ENCODE measurements at places on chromosomes 16 and 17.

GRCh38 chr17:200586-200985, 19.1 kb upstream of the DOC2B start:
- DNase-seq = no peak

GRCh38 chr17:6686026-6686425, 27.1 kb downstream of the SLC13A5 start:
- no peak for DNase-seq

GRCh38 chr16:55179852-55180585, 144.0 kb upstream of the IRX6 start:
- no peak for DNase-seq

DNA sequence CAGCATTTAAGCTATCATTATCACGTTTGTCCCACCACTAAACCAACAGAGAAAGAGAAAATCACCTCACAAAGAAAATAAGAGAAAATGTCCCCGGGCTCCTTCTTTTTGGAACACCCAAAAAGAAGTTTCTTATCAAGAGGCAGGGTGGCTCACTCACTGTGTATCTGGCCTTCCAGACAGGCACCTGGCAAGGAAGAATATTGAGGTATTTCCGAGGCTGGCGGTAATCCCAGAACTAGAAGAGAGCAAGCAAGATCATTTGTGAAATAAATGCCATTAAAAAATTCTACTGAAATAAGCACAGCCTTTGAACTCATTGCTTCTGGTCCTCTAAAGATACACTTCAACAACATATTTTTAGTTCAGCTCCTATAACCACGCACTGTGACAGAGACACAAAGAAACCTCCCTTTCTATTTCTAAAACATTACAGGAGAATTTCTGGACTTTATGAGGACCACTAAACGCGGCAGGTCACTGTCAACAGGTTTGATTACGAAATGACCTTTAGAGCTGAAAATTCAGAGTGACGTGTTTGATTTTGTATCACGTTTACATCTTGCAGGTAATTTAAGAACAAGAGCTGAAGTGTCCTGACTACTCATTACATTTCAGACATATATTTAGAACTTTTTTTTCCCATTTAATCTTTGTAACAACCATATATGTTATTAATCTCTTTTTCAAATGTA, 61.0 kb downstream of the WDR59 start:
- DNase-seq = no peak

DNA sequence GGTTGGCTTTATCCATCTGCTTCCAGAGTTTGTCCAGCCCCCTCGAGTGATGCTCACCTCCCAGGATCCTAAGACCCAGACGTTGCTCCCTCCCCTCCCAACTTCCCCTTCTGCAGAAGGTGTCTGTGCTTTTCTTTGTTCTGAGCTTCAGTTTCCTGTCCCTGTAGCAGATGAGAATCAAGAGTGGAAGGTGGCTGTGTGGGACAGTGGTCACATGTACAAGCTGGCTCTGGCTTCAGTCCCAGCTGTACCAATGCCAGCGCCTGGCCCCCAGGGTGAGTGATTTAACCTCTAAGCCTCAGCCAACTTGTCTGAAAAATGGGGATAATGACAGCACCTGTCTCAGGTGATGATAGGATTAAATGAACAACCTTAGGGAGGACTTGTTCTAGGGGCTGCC, 7.7 kb downstream of the PRR15L start:
- no peak for DNase-seq

- no peak for DNase-seq
These were observed 28.6 kb downstream of the OSBPL7 start for GRCh38 chr17:47792979-47793378.

DNA sequence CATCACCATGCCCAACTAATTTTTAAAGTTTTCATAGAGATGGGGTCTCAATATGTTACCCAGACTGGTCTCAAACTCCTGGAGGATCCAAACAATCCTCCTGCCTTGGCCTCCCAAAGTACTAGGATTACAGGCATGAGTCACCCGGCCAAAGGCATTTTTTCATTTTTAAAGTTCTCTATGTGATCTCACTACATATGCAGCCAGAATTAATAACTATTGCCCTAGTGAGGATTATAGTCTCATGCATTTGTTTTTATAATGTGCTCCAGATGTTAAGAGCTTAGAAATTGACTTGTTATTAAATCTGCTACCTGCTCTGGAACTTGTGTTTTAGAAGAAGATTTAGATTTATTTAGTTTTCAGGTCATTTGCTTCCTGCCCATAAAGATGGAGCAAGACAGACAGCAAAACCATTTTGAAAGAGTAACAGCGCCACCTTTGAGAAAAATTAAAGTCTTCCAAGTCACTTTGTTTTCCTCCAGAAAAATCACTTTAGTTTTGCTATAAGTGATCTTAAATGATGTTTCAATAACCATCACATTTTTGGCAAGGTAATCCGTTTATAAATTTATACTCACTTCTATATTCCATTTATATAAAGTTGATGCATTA, 79.5 kb downstream of the CA4 start:
- no peak for DNase-seq

- no peak for DNase-seq
These were observed 22.0 kb upstream of the ABCA10 start for GRCh38 chr17:69250641-69251040.

DNA sequence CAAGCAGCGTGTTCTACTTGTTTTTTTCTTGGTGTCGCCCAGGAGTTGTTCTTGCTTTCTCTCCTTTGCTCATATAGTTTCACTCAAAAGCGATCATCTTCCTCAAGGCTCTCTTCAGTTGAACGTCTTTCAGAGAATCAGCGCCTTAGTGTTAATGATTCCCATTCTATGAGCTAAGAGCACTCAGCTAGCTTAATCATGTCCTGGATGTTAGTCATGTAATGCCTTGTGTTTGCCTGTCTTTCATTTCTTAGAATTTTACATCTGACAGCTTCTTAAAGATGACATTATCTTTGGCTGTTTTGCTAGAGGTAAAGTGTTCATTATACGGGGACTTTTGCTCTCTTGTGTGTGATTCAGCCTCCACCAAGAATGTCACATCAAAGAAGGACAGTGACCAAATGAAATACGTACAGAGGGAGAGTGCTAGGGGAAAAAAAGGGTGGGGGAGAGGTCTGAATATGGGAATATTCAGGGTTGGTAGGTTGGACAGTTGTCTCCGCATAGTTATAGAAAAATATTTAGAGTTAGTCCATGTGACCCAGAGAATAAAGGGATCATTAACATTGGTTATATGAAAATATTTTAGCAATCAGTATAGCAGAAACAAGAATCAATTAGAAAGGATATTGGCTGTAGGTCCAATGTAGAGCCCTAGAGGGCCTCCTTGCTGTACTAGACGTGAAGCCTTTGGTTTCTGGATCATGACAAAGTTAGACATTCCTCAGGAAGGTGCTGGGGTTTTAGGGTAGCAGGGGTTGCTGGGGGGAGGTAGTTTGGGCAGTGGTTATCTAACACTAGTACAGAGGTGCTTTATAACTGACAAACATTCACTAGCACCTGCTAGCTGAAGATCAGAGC, 31.9 kb upstream of the ANKFN1 start:
- no peak for DNase-seq

DNA sequence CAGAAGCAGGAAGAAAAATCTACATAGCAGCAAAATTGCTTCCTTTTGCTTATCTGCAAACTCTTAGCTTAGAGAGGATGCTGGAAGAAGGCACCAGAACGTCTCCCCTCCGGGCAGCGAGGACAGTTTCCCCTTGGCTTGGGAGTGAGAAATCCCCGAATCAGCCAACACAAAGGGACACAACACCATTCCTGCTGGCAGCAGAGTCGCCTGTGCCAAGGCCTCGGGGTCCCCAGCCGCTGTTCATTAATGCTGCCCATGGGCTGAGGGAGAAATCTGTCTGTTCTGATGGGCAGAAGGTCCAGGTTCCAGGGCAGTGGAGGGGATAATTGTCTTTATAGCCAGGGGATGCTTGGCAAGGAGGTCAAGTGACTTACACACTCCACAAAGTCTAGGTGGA, 38.0 kb downstream of the CACNG3 start:
- DNase-seq = no peak

DNA sequence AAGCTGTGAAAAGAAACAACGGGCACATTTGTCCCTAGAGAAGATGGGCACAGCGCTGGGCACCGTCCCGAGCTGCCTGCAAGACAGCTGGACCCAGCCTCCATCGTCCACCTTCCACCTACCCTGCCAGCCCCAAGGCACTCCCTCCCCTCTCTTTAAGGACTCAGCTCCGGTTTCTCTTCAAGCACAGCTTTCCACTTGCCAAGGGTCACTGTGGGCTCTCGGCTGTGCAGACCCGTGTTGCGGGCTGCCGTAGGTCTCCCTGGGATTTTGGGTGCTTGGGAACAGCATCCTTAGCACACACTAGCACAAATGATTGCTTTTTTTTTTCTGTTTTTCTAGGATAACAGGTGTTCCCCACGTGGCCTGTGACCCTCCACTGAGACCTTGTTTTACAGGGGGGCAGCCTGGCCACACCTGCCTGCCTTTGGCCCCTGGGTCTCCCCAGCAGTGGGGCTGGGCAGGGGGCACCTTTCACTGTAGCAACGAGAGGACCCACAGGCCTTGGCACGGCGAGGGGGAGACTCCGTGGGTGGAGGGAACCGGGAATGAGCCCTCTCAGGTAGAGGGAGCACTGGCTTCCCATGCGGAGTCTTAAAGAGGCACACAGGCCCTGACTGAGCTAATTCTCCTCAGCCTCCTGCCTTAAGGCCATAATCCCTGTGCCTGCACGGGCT, 1.4 kb downstream of the CHMP6 start:
- no peak for DNase-seq

- DNase-seq = no peak
These were observed 6.1 kb upstream of the MXRA7 start for GRCh38 chr17:76716839-76717215.

DNA sequence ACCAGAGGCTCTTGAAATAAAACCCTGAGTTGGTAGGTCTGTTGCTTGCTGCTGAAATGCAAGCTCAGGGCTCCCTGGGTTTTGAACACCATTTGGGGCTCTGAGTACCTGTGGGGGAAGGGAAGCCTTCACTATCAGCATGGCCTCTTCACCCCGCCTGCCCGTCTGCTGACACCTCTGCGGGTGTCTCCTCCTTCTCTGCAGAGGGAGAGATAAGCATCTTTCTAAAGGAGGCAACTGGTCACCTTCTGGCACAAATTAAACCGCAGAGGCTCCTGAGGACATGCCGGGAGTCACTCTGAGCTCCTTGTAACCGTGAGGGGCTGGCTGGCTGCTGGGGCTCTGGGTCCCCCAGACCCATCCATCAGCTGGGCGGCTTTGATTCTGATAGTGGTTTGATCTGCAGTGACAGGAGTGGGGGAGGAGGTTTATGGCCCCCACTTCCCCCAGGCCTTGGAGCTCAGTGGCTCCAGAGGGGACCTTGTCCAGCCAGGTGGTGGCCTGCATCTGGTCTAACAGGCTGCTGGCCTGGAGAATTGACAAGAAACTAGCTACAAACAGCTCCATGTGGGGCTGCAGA, 123.5 kb downstream of the IRF8 start:
- DNase-seq = no peak

DNA sequence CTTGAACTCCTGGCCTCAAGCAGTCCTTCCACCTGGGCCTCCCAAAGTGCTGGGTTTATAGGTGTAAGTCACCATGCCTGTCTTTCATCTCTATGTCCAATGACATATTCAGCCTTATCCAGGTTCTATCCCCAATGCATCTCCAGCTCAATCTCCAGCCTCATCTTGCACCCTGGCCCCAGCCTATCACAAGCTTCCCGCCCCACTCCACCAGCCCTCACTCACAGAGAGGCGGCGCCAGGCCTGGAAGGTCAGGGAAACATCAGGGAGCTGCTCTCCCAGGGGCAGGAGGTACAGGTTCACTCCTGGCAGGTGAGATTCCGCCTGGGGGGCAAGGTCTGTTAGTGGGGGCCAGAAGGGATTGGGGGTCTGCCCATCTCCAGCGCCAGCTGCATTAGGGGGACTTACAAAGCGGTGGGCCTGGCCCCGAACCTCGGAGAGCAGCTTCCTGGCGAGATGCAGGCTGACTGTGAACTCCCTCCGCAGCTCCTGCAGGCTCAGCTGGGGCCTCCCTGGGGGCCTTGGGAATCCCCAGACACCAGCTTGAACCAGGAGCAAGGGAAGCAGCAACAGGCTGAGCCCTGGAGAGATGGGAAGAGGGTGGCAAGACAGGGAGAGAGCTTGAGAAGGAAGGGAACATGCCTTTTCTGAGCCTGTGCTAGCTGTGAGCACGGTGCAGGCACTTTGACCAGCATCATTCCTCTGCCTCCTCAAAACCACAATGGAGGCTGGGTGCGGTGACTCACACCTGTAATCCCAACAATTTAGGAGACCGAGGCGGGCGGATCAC, 3.0 kb downstream of the IL27 start:
- no peak for DNase-seq

- DNase-seq = no peak
These were observed 215.5 kb upstream of the RPL38 start for GRCh38 chr17:73987845-73988509.

GRCh38 chr17:13640551-13640950, 38.8 kb upstream of the HS3ST3A1 start:
- DNase-seq = no peak

GRCh38 chr16:6081320-6081976, 983.9 kb upstream of the EEF2KMT start:
- DNase-seq = no peak

DNA sequence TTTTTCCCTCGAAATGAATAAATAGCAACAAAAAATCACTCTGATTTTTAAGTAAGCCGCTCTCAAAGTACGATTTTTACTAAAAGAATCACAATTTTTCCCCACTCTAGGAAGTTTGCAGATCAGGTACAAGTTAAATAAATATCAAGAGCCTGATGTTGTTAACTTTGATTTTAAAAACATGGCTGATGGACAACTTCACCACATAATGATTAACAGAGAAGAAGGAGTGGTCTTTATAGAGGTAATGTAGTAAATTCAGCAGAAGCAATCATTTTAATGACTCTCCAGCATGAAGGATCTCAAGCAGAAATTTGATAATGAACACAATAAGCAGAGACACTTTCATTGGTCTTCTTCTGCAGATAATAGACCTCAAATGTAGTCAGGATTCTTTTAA, 262.4 kb downstream of the CNTNAP4 start:
- DNase-seq = no peak

GRCh38 chr16:17147942-17148341, 322.8 kb downstream of the XYLT1 start:
- no peak for DNase-seq

GRCh38 chr17:79459003-79459655, 151.7 kb downstream of the RBFOX3 start:
- no peak for DNase-seq

DNA sequence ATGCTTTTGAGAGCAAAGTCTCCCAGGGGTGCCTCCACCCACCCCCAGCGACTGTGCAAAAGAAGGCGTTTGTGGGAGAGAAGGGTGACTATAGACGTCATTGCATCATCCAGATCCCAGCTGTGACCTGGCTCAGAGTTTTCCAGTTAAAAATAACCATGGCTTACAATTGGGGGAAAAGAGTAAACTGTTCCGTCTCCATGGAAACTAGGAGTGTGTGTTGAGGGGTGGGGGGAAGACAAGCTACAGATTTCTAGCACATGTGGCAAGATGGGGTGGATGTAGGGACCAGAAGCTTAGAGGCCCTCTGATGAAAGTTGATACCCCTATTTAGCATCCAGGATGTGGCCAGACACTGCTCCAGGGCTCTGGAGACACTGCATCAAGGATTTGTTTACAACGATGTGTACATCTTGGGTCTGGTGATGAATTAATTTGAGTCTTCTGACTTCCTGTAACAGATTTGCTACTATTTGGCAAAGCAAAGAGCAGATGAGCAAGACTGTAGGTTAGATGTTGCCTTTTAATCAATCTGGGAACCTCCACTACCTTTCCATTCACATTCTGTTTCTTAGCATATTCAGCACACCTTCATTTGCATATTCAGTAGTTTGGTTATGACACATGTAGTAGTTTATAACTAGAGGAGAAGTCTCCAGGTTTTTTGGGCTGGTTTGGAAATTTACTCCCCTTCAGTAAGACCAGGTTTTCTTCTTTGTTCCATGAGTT, 6.2 kb upstream of the DUSP14 start:
- DNase-seq = no peak

- DNase-seq = no peak
These were observed 44.1 kb upstream of the SEC14L1 start for GRCh38 chr17:77096570-77097214.
